GM12878 (cell line): ENCODE measurements at places on chromosomes 3 and 15.
A peak's percentile ranks its signal among the peaks of the same experiment; 100 is the strongest.

- DNase-seq = no peak
Observed at GRCh38 chr15:67606742-67607141, 64.2 kb downstream of the MAP2K5 start.

DNA sequence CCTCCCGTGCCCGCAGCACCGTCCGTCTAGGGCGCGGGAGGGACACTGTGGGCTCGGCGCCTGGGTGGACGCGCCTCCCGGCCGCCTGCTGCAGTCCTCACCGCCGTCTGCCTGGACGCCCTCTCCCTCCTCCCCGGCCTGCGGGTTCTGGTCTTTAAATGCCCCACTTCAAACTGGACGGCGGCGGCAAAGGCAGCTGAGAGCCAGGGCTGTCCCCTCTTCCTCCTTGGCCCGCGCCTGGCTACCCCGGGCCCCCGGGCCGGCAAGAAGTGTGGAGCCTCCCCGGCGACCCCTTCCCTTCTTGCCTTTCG is 426 bp downstream of the CBLB start:
- DNase-seq = no peak

- DNase-seq = no peak
Observed at GRCh38 chr3:114083112-114083511, 26.6 kb downstream of the QTRT2 start.

DNA sequence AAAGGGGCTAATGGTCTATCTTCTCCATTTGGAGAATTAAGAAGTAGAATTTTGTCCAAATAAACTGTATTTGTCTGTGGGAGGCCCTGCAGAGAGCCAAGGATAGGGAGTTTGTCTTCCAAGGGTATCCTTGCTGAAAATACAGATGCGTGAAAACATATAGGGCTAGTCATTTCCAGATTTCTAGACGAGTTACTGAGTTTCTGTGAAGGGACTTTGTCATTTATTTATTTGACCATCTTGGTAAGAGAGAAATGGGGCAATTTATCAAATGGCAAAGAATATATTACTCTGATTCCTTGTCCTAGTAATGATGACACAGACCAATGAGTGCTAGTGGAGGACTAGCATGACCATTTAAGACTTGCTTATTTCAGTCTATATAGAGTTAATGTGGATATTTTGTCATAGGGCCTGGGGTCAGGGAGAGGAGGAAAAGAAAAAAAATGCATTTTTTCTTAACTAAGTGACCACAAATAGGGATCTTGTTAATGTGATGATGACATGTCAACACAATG is 376.6 kb upstream of the ONECUT1 start:
- no peak for DNase-seq

- DNase-seq = no peak
Observed at GRCh38 chr3:55367384-55367783, 119.7 kb downstream of the WNT5A start.

DNA sequence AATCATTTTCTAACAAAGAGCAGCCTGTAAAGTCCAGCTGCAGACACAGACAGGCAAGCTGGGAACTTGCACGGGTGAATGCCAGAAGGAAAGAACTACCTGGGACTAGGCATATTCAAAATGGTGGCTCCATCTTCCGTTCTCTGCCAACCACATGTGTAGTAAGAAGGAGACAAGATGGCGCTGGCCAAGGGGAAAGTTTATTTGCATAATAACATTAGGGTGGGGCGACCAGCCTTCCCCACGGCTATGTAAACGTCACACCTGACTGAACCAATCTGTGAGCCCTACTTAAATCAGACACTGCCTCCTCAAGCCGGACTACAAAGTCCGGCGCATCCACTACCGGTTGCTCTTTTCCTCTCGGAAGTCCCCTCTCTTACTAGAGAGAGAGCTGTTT is 130.8 kb downstream of the SNRK start:
- DNase-seq = no peak

- no peak for DNase-seq
Observed at GRCh38 chr3:48636149-48636655, 941 bp upstream of the SLC26A6 start.

DNA sequence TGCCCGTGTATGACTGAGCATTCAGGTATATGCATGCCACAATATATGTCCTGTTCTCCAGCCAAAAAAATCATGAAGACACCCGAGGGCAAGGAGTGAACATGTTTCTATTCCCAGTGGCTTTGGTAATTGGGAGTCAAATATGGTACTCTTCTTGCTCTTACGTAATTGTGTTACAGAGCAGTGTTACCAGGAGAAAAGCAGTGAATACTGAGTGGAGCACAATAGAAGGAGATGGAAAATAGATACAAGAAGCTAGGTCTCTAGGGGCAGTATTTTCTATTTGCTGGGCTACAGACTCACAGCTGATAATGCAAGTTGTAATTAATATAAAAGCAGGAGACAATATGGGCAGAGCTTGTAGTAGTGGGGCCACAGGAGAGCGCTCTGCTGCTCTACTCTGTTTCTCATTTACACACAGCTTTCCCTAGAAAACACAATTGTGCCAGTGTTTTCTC is 13.2 kb downstream of the MEIS2 start:
- no peak for DNase-seq

DNA sequence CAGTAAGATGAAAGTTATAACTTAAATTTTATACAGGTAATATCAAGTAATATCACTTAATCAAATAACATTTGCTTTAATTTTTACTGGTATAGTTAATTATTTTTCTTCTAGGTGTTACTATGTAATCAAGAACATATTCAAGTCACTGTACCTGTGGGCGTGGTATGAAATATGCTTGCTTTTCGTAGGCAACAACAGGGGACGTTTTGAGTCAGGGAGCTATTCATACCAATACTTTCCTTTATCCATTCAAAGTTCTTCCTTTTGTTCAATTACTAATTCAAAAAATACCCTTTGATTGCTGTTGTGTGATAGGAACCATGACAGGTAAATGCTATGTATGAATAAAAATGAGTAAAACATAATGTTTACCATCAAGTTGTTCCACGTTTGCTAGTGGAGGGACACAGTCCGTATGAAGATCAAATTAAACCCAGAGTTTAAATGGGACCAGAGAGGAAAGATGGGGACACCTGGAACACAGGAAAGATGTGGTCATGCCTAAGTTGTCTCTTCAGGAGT is 654.0 kb upstream of the KCNMB2 start:
- DNase-seq = no peak

DNA sequence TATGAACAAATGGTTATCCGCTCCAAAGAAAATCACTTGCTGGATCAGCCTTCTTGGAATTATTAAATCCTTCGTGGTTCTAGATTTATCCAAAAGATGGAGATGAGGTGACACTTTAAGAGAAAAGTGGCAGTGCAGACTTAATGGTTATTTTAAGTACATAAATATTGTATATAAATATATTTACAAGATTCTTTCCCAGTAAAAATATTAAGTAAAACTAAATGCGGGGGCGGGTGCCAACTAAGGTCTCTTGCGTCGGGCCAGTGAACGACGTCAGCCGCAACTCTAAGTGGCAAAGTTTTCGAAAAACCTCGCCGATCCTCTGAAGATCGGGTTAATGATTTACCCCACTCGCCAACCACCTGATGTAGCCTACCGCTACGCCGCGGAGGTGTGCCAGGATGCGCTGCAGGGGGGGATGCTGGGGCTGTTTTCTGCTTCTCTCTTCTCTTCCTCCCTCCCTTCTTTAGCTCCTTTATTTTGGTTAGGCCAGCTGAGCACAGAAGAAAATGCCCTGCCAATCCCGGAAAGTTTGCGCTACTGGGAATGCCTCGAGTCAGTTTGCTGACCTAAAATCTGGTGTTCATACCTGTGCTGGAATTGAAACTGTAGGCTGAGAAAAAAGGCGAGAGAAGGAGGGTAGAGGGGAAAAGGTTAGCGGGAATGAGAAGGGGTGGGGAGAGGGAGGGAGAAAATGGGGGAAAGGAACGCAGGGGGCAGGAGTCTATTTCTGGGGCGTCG is 7.6 kb upstream of the FOXB1 start:
- no peak for DNase-seq

DNA sequence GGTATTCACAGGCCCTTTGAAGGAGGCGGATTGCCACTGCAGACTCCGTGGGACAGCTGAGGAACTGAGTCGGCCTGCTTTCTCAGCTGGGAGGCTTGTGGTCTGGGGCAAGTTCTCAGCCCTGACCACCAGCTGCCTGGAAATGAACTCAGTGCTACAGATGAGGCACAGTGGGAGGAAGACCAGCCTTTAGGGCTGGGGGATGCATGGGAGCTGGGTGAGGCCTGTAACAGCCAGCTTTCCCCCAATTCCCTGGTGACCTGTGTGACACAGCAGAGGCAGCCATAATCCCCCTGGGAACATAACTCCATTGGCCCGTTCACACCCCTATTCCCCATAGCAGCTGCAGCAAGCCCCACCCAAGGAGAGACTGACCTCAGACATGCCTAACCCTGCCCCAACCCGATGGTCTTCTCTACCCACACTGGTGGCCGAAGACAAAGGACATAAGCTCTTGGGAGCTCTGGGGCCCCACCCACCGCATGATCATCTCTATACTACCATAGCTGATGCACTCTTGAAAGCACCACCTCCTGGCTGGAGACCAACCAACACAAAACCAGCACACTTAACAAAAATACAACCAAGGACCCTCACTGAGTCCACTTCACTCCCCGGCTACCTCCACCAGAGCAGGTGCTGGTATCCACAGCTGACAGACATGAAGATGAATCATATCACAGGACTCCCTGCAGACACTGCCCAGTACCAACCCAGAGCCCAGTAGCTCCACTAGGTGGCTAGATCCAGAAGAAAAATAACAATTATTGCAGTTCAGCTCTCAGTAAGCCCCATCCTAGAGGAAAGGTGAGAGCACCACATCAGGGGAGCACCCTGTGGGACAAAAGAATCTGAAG is 24.9 kb downstream of the ZMAT3 start:
- DNase-seq = peak; percentile 89

- no peak for DNase-seq
Observed at GRCh38 chr3:69063636-69064035, 11.5 kb upstream of the TMF1 start.

DNA sequence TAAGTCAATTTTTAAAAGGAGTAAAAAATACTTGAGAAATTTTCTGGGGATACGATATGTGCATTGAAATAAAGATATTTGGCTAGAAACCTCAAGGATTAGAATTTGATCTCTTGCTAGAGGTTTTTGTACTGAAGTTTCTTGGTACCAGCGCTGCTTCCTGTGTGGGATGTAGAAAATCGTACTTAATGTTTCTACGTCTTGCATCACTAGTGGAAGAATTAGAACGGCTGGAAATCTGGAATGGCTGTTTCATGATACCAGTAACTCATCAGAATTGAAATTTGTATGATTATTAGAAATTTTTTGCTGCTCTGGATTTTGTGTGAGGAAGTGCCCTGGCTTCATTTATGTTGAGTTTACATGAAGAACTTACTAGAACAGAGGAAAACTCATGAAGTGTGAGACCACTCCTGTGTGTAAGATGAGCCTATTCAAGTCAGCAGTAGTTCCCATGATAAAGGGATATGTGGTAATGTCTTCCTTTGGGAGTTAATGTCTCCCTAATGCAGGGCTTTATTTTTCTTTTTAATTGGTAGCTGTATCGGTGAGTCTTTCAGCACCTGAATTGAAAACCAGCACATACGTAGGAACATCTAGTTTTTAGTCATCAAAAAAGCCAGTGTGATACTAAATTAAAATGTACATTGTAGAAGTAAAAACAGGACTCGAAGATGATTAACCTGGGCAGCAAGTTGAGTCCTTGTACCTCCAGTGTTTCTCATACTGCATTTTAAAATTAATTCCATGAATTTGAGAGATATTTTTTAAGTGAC is 3.2 kb downstream of the KBTBD8 start:
- DNase-seq = no peak

GRCh38 chr3:118477768-118478167 is 556.9 kb downstream of the IGSF11 start:
- DNase-seq = no peak

- no peak for DNase-seq
Observed at GRCh38 chr3:158709666-158710083, 22.6 kb downstream of the RARRES1 start.

GRCh38 chr3:41598402-41599126 is 363.3 kb downstream of the ULK4 start:
- no peak for DNase-seq

DNA sequence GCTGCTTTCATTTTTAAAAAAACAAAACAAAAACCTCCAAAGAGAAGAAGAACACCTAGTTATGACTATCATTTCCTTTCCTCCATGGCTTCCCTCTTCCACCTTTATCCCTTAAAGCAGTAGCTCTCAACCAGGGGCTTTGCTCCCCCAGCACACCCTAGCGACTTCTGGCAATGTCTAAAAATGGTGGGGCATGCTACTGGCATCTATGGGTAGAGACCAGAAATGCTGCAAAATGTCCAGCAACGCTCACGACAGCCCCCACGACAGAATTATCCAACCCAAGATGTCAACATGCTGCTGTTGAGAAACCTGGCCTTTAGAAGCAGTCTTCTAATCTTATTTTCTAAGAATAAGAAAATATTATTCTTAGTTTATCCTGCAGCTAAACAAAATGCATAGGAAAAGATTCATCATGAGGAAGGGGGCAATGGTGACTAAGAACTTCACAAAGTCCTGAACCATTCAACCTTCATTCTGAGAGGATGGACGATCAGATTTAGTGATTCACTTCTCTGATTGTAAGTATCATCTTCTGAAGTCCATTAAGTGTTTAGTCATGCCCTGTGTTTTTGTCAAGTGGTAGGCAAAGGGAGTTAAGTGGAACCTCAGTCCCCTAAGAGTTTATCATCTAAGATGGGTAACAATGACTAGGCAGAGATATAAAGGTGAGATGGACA is 81.7 kb downstream of the CCNL1 start:
- DNase-seq = no peak

DNA sequence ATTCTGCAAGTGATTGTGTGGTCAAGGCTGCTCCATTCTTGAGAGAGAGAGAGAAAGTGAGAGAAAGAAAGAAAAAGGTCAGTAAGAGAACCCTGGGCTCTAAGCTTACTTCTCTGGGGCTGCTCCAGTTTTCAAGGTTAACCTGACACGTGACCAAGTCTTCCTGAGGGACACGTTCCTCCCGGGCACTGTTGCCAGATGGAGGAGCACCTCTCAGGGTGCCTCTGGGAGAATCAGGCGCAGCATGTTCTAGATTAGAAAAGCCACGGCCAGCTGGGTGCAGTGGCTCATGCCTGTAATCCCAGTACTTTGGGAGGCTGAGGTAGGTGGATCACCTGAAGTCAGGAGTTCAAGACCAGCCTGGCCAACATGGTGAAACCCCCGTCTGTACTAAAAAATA is 60.8 kb downstream of the ITGA11 start:
- no peak for DNase-seq

DNA sequence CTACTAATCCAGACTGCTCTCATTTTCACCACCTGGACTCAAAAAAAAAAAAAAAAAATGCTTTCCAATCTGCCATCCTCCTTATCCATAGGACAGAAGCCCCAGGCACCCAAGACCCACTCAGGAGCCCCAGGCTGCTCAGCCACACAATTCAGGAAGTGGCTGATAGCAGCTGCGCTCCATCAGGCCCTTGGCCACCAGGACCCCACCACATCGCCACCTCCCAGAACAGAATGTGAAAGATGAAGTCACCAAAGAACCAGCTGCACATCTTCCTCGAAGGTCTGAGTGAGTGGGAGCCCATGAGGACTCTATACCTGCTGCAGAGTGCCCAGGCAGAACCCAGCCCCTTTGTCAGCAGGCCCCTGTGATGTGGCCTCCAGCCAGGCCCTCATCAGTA is 19.5 kb downstream of the POC1A start:
- DNase-seq = no peak
